ENCODE measurements at places on chromosomes 16 and 17.

- DNase-seq: no peak
Observed at GRCh38 chr16:30065943-30066760, 592 bp downstream of the ALDOA start.

GRCh38 chr16:60077861-60078260 lies 1343.7 kb upstream of the GOT2 start:
- DNase-seq: no peak

GRCh38 chr17:62616993-62617893 lies 10.2 kb upstream of the MRC2 start:
- DNase-seq: no peak

GRCh38 chr16:47734987-47735594 lies 274.0 kb downstream of the PHKB start:
- no peak for DNase-seq

GRCh38 chr17:40097931-40098845 lies 2.2 kb downstream of the NR1D1 start:
- no peak for DNase-seq
